ENCODE measurements at places on chromosomes 7 and 10.

DNA sequence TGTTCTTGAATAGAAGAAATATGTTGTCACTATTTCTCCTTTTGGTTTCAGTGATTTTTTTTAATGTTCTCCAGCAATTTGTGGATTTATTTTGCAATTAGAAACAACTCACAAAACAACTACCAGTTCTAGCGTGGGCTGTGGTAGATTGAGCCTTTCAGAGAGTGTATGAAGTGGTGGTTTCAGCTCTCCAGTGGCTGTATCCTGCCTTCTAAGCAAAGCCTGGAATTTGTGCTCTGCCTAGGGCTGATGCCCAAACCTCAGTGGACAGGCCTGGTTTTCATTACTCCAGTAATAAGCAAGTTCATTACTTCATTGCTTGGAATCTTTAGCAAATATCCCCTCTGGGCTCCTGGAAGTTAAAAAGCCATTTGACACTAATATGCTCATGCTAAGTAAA, 35.9 kb downstream of the APBB1IP start:
- DNase-seq: no peak

- DNase-seq: no peak
These were observed 67.1 kb upstream of the MAGI2 start for GRCh38 chr7:79520543-79520942.

- no peak for DNase-seq
These were observed 211.1 kb upstream of the IGFBP3 start for GRCh38 chr7:46131916-46132795.

DNA sequence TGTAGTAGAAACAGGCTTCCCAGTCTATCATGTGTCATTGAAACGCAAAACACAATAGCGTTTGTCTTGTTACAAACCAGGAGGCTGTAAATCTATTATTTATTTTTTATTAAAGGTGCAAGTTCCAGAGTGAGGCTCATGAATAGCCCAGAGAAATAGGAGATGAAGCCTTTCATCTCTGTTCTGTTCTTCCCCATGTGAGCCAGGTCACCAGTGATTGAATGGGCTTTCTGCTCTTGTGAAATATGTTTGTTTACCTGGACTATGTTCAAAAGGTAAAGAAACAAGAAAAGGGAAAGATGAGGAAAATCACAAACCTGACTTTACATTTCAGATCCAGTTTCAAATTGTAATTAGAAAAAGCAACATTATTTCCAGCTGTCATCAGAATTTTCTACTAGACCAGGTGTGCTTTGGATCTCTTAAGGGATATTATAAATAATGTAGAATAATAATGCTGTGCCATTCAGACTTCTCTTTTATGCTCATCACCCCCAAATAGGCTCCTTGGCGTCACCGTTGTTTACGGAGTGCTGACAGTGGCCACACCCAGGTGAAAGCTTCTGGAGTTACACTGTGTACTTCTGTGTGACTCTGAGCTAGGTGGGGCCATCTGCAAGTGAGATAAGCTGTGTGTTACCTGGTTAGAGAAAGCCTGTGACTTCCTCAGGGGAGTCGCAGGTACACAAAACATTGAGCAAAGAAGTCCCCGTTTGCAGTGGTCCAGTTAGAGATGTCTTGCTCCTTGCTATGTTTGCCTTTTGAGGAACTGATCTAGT, 274.9 kb downstream of the SDK1 start:
- no peak for DNase-seq

DNA sequence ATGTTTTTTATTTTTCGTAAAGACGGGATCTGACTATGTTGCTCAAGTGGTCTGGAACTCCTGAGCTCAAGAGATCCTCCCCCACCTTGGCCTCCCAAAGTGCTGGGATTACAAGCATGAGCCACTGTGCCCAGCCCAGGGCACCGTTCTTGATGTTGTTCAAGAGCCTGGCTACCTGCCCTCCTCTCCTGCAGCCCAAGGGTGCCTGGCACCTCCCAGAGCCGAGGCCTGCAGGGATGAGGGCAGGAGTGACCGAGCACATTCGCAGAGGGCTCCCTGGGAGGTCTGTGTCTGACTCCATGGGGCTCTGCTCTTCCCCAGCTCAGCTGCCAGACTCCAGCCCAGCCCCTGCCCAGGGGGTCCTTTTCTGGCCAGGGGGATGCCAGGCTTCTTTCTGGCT, 15.4 kb downstream of the SH2B2 start:
- DNase-seq: no peak

GRCh38 chr7:2567679-2568278, 9.0 kb downstream of the IQCE start:
- DNase-seq: no peak

DNA sequence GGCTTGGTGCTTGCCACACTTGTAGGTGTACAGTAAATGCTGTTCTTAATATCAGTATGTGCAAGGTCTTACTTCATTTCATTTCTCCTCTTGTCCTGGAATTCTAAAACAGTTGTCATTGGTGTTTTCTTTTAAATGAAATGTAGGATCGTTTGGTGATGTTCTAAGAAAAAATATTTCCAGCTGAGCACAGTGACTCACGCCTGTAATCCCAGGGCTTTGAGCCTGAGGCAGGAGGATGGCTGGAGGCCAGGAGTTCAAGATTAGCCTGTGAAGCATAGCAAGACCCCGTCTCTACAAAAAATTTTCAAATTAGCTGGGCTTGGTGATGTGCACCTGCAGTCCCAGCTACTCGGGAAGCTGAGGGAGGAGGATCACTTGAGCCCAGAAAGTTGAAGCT, 32.6 kb upstream of the ELN start:
- DNase-seq: no peak

GRCh38 chr7:19128856-19129255, 11.4 kb upstream of the TWIST1 start:
- DNase-seq: no peak

GRCh38 chr10:97518301-97519043, 19.7 kb downstream of the UBTD1 start:
- DNase-seq: no peak

DNA sequence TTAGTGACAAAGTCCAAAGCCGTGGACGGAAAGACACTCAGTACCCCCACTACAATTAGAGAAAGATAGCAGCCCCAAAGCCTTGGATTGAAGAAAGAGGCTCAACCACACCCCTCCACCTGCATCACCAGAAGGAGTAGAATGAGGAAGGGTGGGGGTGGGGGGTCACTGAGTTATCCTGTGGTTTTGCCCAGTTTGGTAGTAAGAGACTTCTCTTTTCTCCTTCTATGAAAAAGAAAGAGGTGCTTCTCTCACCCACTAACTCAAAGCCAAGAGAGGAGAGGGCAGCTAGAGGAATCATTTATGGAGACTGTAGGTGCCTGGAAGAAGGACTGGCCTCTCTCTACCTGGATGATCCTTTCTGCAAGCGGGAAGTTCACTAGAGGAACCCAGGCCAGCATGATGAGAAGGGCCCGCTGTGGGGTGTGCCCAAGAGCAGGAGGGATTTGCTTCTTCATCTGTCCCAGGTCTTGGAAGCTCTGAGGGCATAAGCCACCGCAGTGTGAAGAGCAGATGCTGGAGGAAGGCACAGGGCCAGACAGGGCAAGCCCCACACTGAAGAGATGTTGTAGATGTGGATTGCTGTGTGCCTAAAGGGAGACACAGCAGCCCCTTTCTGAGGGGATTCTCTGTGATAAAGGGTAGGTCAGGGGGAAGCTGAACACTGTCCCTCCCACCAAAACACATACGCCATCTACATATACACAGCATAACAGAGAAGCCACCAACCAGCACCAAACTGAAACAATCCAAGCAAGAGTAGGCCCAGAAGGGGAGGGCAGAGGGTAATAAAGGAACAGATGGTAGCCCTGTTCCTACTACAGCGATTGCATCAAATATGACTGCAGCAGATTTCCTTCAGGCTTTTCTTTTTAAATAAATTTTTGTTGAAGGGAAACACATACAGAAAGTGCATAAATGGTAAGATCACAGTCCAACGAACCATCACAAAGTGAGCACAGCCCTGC, 25.8 kb upstream of the LANCL2 start:
- DNase-seq: no peak

DNA sequence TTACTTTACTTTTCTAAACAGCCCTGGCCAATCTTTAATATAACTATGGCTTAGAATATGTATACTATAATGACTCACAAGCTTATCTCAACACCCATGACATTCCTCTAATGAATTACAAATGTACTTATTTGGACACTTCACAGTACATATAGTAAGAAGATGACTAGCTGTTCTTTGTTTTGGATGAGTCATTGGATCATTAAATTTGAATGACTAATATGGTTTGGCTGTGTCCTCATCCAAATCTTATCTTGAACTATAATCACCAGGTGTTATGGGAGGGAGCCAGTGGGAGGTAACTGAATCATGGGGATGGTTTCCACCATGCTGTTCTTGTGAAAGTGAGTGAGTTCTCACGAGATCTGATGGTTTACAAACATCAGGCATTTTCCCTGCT, 807.5 kb upstream of the SORCS1 start:
- no peak for DNase-seq

DNA sequence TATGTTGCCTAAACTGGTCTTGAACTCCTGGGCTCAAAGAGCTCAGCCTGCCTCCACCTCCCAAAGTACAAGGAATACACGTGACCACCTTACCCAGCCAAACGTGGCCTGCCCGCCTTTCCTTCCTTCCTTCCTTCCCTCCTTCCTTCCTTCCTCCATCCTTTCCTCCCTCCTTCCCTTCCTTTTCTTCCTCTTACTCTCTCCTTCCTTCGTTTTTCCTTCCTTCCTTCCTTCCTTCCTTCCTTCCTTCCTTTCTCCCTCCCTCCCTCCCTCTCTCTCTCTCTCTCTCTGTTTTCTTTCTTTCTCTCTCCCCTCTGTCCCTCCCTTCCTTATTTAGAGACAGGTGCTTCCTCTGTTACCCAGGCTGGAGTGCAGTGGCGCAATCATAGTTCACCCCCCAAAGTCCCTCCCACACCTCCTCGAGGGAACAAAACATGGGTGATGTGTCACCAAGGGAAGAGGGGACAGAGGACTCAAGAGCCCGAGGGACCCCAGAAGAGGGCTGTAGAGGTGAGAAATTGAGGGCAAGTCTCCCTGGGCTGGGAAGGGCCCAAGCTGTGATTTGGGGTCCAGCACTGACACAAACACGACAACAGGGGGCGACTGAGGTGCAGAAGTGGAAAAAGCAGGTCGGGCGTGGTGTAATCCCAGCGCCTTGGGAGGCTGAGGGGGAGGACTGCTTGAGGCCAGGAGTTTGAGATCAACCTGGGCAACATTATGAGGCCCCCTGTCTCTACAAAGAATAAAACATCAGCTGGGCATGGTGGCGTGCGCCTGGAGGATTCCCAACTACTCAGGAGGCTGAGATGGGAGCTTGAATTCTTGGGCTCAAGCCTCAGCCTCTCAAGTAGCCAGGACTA, 28.1 kb downstream of the EPHB4 start:
- peak; percentile 12 for DNase-seq

- DNase-seq: no peak
These were observed 83.9 kb upstream of the ANK3 start for GRCh38 chr10:60473557-60473956.

DNA sequence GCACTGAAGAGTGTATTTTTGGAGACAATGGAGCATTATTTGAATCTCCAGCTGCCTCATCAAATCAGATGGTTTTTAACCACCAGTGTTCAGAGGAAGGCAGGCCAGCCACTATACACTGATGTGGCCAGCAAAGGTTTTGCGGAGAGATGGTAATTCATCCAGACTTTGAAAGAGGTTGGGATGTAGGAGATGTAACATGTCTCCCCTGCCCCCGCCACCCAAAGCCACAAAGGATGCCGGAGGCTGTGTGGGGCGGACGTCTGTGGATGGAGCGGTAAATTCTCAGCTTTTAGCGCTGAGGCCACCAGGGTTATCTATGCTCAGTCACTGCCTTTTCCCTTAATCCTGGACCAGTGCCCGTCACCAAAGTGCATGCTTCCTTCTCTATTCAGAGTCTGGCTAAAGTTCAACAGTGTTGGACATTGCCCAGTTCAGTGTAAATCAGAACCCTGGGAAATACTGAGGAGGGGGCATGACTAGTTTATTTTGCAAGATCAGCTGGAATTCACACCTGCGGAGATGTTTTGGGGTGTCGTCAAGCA, 3.7 kb upstream of the TRIP6 start:
- DNase-seq: no peak

DNA sequence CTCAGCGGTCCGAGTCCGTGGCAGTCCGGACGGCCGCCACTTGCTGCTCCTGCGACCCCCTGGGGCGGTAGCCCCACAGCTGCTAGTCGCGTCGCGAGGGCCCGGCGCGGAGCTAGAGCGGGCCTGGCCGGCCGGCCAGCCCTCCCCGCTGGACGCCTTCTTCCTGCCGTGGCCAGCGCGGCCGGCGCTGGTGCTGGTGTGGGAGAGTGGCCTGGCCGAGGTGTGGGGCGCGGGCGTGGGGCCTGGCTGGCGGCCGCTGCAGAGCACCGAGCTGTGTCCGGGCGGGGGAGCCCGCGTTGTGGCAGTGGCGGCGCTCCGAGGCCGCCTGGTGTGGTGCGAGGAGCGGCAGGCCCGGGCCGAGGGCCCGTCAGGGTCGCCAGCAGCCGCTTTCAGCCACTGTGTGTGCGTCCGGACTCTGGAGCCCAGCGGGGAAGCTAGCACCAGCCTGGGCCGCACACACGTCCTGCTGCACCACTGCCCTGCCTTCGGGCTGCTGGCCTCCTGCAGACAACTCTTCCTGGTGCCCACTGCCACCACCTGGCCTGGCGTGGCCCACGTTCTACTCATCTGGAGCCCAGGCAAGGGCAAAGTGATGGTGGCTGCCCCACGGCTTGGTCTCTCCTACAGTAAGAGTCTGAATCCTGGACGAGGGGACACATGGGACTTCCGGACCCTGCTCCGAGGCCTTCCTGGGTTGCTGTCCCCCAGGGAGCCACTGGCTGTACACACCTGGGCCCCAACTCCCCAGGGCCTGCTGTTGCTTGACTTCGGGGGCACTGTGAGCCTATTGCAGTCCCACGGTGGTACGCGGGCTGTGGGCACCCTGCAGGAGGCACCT, 631 bp downstream of the HPS6 start:
- no peak for DNase-seq

- no peak for DNase-seq
These were observed 205.4 kb downstream of the KCNMA1 start for GRCh38 chr10:77431980-77432797.

All from activated CD8-positive, alpha-beta memory T cell treated with anti-CD3 and anti-CD28 coated beads for 1 hour (primary cell).